Aorta (tissue), 5 donors: ENCODE measurements at places on chromosomes 3 and 15.

DNA sequence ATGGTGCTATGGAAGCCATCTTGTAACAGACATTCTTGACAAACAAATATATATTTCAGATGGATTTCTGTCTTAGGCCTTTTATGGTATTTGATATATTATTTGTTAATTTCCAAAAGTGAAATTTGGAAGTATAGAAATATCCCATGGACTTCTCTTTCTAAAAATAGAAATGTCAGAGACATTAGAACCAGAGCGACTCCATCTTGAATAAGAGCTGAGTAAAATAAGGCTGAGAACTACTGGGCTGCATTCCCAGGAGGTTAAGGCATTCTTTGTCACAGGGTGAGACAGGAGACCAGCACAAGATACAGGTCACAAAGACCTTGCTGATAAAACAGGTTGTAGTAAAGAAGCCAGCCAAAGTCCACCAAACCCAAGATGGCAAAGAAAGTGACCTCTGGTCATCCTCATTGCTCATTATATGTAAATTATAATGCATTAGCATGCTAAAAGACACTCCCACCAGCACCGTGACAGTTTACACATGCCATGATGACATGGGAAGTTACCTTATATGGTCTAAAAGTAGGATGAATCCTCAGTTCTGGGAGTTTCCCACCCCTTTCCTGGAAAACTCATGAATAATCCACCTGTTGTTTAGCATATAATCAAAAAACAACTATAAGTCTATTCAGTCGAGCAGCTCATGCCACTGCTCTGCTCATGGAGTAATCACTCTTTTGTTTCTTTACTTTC, 146.0 kb downstream of the NEK11 start:
- no peak for DNase-seq

DNA sequence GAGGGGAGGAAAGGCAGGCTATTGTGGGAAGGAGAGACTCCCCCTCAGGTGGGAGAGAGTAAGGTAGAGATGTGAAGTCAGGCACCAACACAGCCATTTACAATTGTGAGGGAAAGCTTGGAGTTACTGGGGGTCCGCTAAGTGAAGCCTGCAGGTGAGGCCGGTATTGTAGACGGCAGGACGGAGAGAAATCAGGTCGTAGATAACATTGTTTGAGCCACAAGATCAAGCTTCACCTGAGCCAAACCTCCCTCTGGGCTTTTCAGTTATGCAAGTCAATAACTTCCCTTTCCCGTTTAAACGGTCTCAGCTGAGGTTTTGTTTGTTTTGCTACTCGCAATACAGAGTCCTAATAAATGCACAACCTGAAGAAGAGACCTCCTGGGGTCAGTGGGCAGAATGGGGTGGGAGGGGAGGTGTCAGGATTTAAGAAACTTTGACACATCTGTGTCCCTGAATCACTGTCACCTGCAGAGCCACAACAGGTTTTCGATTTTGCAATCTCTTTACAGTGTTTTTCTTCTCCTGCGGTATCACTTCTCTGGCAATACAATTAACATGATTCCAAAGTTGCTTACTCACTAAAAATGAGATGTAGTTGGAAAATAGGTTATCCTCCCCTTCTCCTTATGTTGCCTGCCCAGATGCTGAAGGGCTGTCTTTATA, 72.0 kb upstream of the GLCE start:
- DNase-seq, result no peak

DNA sequence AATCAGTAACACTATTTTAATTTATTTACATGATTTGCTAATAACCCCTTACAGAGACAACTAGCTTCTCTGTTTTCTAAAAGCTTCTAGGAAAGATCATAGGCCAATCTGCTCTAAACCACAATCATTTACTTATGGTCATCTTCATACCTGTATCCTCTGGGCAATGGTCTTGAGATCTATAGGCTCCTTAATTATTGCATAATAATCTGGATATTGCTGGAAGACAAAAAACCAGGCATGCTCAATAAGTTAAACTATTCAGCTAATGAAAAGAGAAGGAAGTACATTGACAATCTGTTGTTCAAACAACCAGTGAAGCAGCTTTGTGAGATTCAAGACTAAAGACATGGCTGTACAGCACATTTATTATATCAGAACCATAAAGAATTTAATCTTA, 34.1 kb downstream of the PBRM1 start:
- no peak for DNase-seq

GRCh38 chr15:70358011-70358819, 260.5 kb upstream of the TLE3 start:
- DNase-seq, result peak; percentile 21

- peak; percentile 84 for DNase-seq
Observed at GRCh38 chr3:58164199-58164879, 46.4 kb downstream of the DNASE1L3 start.

- DNase-seq, result no peak
Observed at GRCh38 chr15:31586841-31587240, 260.2 kb downstream of the KLF13 start.

- DNase-seq, result no peak
Observed at GRCh38 chr3:32596282-32596908, 25.7 kb upstream of the DYNC1LI1 start.

GRCh38 chr3:67447393-67447792, 207.0 kb downstream of the SUCLG2 start:
- no peak for DNase-seq

DNA sequence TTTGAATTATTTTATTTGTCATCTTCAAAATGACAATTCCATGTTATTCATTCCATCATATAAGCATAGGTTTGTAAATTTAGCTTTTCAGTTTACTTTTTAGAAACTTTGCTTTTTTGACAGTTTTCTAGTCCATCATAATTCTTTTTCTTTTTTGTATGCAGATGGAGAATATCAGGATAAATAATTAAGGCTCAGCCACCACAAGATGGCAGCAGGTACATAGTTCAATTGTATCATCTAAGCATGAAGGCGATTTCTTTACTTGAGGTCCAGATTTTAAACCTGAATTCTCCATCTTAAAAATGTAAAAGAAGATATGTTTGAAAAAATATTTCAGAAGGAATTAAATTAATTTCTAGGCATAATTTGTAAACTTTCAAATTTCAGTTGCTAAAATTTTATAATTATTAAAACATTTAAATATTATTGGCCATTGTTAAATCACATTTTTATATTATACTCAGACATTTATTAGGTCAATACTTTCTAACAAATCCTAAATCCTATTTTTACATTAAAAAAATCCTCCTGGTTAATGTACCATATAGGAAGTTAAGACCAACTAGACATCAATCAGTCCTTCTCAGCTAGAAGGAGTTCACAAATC, 15.1 kb downstream of the PLSCR5 start:
- no peak for DNase-seq
